ENCODE measurements at places on chromosomes 7 and 10. TPM values are rescaled to one million over a fixed set of nuclear protein-coding genes. Genes with fewer than 3 reads are reported as not detected.

Gene GRID1
- total RNA-seq = not detected

DNA sequence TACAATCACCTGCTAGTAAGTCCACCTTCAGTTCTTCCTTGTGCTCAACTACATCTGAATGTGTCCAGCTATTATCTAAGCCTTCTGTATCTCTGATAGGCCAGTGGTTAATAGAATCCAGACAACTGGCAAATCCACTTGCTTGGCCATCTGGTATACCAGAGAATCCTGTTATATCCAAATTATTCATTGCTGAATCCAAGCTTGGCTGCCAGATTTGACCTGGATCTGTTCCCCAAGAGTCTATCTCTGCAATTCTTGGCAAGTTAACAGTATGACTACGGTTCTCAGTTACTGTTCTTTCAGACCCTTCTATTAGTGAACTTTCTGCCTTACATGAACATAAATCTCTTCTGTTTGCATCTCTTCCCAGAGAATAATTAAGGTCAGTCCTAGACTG lies 154.6 kb upstream of the TARP start:
- DNase-seq = no peak

DNA sequence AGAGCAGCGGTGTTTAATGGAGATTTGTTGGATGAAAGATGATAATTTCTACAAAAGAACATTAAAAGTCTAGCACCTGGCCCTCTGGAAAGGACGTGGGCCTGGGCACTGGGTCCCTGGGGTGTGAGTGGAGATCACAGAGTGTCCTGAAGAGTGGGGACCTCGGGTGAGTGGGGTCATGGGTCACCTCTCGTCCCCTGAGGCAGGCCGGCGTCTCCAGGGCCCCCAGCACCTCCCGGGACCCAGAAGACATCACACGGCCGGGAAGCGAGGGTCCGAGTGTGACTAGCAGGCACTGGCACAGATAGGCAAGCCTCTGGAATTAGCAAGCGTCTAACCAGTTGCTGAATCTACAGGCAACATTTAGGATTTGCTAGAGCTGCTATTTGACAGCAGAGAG lies 257.2 kb downstream of the MAD1L1 start:
- no peak for DNase-seq

DNA sequence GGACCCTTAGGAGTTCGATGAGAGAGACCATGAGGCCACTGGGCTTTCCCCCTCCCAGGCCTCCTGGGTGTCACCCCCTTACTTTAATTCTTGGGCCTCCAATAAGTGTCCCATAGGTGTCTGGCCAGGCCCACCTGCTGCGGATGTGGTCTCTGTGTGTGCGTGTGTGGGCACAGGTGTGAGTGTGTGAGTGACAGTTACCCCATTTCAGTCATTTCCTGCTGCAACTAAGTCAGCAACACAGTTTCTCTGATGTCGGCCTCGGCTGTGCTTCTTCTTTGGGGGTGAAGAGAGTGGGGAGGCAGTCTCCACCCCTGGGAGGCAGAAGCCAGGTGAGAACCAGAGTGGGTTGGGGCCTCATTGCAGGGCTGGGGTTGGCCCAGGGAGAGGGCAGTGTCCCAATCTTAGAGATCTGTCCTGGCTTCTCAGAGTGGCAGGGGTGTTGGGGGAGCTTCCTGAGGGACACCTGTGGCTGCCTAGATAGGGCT lies 1.5 kb downstream of the PVRIG start:
- DNase-seq = peak; percentile 81

Data from activated CD8-positive, alpha-beta T cell treated with anti-CD3 and anti-CD28 coated beads for 36 hours (primary cell).